ENCODE measurements at places on chromosomes 1 and 21. TPM values are rescaled to one million over a fixed set of nuclear protein-coding genes. Genes with fewer than 3 reads are reported as not detected.

Gene PDPN
- total RNA-seq: 8.0 TPM

Gene PLPPR4
- 8.8 TPM for total RNA-seq

Gene COL24A1
- total RNA-seq: 12.0 TPM

Gene OR2L5
- total RNA-seq: 0.32 TPM

Gene AKIRIN1
- total RNA-seq: 51.1 TPM

Gene GJA9
- under 0.01 TPM for total RNA-seq

Gene FNDC10
- total RNA-seq: 2.4 TPM

Gene TTLL7
- 15.2 TPM for total RNA-seq

Gene FOXO6
- total RNA-seq: not detected

Gene OR2L13
- not detected for total RNA-seq

Gene SORT1
- 13.1 TPM for total RNA-seq

Gene FCRL6
- total RNA-seq: not detected

All from hair follicle dermal papilla cell (primary cell).